ENCODE measurements at places on chromosomes 16 and 17.

DNA sequence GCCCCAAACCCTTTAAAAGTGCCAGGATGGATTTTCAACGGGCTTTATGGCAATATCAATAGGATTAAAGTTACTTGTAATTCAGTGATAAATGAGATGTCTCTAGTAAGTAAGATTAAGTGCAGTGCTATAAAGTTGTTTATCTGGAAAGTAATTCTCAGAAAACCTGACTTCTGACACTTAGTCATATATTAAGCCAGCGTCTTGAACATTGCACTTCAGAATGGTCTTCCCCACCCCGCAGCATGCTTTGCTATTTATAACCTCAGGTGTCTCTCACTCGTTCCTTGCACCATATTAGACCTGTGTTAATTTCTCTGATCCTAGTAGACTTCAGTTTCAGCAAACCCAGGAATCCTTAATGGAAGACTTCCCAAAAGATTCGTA, 2.1 kb upstream of the MAF start:
- no peak for DNase-seq

DNA sequence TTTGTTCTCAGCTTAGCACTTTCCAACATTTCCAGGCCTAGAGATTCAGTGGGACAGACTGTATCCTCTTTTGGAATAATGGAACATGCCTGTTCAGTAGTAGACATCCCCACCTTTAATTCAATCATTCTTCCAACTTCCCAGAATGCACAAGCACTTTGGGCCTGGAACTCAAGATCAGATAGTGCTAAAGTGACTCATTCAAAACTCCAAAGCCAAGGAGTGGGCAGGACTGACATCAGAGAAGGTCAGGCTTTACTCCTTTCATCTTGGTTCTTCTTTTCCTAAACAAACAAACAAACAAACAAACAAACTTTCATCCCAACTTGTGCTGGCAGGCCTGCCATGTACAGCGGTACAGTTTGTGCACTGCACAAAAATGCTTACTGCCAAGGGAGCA, 172.0 kb downstream of the AXIN2 start:
- no peak for DNase-seq

- DNase-seq, result no peak
These were observed 24.5 kb upstream of the CACNG1 start for GRCh38 chr17:67019809-67020208.

GRCh38 chr16:84247844-84248243, 8.0 kb upstream of the KCNG4 start:
- no peak for DNase-seq

DNA sequence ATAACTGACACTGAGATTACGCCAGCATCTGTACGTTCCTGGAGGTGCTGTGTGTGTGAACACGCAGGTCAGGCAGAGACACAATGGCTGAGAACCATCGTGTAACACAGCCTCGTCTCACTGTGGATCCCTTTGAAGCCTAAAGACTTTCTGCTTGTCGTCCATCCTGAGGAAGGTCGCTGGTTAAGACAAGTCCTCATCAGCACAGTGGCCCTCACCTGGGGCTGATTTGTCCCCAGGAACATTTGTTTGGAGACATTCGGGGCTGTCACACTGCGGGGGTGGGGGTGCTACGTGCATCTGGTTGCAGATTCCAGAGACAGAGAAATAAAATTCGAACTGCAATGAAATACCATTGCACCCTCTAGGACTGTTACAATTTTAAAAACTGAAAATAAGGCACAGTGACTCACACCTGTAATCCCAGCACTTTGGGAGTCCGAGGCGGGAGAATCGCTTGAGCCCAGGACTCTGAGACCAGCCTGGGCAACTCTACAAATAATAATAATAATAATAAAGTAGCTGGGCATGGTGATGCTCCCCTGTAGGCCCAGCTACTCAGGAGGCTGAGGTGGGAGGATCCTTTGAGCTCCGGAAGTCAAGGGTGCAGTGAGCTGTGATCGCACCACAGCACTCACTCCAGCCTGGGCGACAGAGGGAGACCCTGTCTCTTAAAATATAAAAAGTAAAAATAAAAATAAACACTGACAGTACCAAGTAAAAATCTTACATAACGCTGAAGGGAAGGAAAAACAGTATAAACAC, 112.0 kb upstream of the METRNL start:
- no peak for DNase-seq

- DNase-seq, result no peak
These were observed 8.2 kb upstream of the SALL1 start for GRCh38 chr16:51159296-51159695.

GRCh38 chr16:85253084-85253941, 141.0 kb upstream of the CIBAR2 start:
- no peak for DNase-seq

GRCh38 chr17:74949455-74950115, 13.9 kb downstream of the OTOP3 start:
- no peak for DNase-seq

DNA sequence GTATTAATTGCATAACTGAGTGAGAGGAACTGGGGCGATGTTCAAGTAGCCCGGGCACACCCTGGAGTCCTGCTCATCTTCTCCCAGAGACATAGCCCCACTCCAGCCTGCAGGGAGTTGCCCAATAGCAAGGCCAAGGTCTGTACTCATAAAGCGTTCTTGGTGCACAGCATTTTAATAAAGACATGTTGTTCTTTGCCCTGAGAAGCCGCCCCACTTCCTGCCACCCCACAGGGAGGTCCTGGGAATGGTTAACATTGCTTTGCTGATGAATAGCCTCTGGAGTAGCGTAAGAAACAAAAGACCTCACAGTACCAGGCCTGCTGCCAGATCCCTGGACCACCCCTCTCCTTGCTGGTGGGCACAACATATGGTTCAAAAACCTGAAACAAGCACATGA, 21.6 kb upstream of the CDH1 start:
- no peak for DNase-seq

DNA sequence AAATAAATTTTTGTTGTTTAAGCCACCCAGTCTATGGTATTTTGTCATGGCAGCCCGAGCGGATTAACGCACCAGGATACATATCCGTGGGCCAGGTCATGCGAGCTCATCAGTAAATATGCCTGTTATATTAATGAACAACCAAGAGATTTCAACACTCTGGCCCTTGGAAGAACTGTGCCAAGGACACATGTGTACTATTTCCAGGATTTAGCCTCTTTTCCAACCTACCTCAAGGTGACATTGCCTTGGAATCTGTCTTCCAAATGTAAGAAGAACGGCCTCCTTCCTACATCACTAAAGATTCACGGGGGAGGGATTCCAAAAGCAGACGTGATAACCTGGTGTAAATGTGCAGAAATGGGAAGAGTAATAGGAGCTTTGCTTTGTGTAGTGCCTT, 72.8 kb upstream of the DYNLRB2 start:
- DNase-seq, result no peak

DNA sequence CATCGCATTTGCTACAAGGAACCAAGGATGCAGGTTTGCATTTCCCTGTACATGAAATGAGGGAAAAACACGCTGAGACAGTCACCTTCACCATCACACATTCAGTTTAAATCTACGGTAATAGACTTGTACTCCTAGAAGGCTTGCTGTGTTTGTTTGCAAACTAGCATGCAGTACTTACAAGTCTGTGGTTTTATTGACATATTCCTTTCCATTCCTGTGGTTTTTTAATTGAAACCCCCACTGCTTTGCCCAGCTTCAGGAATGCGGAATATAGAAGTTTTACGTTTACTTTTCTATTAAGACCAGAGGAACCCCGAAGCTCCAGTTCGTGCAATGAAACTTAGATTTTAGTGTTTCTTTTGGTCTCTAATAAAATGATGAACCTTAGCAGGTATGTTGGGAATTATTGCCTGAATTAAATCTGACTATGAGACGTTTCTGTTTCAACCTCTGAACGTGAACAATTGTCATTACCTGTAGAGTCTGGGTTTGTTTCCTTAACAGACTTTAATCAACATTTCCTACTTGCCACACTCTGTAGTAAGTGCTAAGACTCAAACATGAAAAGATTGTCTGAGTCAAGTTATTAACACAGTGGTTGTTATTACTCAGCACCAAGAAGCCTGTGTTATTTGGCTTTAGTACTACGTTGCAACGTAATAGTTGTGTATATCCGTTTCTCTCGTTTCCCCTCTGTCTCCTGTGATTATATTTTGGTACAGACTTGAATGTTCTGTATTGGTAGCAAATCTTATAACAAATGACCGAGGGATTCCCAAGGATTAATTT, 793.3 kb upstream of the GOT2 start:
- no peak for DNase-seq

DNA sequence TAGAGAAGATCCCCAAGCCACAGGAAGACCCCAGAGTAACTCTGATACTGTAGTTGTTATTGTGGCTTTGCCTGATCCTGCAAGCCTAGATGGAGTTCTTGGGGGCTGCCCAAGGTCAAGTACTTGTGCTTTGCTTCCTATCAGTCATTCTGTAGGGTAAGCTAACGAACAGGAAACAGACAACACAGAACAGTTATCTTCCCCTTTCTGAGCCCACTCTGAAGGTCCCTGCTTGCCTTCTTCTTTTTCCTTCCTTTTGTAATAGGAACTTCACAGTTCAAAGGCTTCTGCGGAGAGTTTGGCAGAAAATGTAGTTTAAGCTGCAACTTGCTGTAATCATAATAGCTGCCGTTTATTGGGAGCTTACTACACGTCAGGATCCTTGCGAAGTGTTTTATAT, 494.1 kb upstream of the ERCC4 start:
- DNase-seq, result no peak

DNA sequence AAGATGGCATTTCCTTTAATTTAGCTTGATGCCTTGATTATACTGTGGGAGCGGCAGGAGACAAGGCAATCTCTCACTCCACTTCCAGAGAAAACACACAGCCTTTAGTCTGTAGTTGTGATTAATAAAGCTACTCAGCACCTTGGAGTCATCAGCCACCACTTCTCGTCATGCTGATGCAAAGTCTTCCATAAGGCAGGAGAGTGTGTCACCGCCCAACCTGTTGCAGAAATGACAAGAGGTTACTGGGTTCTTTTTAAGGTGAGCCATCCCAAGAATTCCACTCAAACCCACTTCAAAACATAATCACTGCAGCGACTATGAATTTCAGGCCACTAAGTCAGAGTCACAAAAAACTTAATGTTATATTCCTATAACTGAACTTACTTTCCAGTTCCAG, 223.9 kb upstream of the TOX3 start:
- DNase-seq, result no peak

GRCh38 chr17:9016941-9017552, 4.3 kb upstream of the NTN1 start:
- no peak for DNase-seq

- DNase-seq, result no peak
These were observed 1.3 kb downstream of the SLC5A10 start for GRCh38 chr17:18953231-18953728.

- no peak for DNase-seq
These were observed 70.3 kb upstream of the MMP2 start for GRCh38 chr16:55408661-55409060.

GRCh38 chr17:8843344-8843743, 24.1 kb downstream of the PIK3R6 start:
- DNase-seq, result no peak

GRCh38 chr17:964876-965275, 14.7 kb downstream of the NXN start:
- DNase-seq, result no peak

GRCh38 chr17:21360048-21360447, 16.1 kb upstream of the KCNJ12 start:
- DNase-seq, result no peak

- no peak for DNase-seq
These were observed 13.0 kb upstream of the TMEM92 start for GRCh38 chr17:50261051-50261915.

DNA sequence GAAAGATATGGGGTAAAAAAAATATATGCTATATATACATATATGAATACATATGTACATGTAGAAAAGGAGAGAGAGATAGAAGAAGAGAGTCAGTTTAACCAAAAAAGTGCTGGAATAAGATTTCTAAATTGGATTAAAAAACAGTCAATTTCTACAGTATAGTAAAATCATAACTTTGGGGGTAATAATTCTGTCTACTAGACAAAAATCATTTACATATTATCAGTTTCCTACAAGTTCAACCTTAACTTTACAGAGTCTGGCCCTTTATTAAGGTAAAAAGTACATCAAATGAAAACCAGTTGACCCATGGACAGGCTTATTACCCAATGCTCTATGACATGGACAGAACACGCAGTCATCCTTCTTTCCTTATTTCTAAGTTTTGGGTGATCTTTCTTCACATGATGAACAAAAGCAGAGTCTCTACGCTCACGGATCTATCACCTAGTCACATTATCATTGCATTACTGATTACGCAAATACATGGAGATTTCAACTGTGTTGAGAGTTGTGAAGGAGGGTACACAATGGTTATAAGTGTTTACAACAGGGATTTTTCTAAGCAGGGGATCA, 63.9 kb upstream of the SMIM36 start:
- no peak for DNase-seq

- DNase-seq, result no peak
These were observed 42.5 kb upstream of the CLEC19A start for GRCh38 chr16:19242987-19243575.

DNA sequence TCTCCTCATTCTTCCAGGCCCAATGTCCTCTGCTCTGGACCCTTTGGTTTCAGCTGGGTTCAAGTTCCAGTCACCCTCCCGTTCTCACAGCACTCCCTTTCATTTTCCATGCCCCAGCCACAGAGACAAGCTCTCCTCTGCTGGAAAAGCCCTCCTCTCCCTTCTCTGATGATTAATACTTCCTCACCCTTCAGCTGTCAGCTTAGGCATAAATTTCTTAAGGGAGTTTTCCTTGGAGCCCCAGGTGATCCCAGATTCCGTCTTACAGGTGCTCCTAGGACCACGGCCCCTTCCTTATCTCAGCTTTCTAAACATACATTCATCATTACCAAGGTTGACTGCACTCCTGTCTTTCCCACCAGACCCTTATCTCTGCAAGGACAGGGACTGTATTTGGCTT, 10.4 kb downstream of the CHAD start:
- no peak for DNase-seq

GRCh38 chr17:68418876-68419275, 38.4 kb downstream of the WIPI1 start:
- DNase-seq, result no peak

- DNase-seq, result no peak
These were observed 27.7 kb upstream of the CCDC182 start for GRCh38 chr17:57772774-57773173.

GRCh38 chr17:43406676-43407645, 8.2 kb downstream of the ARL4D start:
- no peak for DNase-seq

GRCh38 chr17:37259030-37259735, 116.6 kb upstream of the C17orf78 start:
- no peak for DNase-seq

DNA sequence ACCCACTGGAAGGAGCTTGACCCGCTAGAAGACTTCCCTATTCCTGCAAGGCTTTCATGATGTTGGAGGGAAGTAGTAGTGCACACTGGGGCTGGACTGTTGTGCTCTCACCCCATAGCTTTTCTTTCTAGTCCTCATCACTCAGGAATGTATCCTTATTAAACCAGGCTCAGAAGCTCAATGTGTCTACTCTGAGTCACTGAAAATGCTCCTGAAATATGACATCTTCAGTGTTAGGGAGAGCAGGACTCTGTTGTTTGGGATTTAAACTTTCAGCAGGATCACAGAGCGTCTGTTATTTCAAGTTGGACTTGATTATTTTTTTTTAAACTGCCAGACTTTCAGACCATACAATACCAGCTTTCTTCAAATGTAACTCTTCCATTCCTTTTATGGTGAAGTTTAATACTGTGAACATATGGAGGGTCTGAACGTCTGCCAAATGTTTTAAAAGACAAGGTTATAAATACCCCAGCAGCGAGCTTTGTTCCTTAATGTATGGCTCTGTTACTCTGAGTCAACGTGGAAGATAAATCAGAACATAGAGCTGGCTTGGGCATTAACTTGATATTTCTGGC, 257.5 kb downstream of the CDH11 start:
- DNase-seq, result peak; percentile 41
